Large intestine (tissue), 12 donors: ENCODE measurements at places on chromosomes 6 and 20. TPM values are rescaled to one million over a fixed set of nuclear protein-coding genes. Genes with fewer than 3 reads are reported as not detected.

Gene MYT1
- 2.6 TPM for polyA plus RNA-seq

DNA sequence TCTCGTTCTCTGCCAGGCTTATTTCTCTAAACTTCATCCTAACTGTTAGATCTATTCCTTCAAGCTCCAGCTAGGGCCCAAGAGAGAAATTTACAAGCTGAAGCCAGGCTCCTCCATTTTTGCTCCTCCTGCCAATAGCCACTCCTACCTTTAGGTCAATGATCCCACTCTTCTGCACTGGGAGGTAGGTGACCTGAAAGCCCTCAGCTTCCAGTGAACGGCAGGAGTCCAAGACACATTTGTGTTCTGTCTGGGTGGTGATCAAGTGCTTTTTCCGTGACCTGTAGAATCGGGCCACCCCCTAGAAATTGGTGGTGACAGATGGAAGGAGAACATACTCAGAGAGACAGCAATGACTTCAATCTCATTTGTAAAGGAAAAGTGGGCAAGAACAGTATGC lies 8.9 kb downstream of the NFS1 start:
- no peak overlapping the region for H3K27ac ChIP-seq
- peaks cover 48% of the 10 kb centered on the region for H3K36me3 ChIP-seq
- no peaks in the 10 kb centered on the region for H3K27me3 ChIP-seq
- no peak for DNase-seq
- no peaks in the 10 kb centered on the region for H3K4me1 ChIP-seq

DNA sequence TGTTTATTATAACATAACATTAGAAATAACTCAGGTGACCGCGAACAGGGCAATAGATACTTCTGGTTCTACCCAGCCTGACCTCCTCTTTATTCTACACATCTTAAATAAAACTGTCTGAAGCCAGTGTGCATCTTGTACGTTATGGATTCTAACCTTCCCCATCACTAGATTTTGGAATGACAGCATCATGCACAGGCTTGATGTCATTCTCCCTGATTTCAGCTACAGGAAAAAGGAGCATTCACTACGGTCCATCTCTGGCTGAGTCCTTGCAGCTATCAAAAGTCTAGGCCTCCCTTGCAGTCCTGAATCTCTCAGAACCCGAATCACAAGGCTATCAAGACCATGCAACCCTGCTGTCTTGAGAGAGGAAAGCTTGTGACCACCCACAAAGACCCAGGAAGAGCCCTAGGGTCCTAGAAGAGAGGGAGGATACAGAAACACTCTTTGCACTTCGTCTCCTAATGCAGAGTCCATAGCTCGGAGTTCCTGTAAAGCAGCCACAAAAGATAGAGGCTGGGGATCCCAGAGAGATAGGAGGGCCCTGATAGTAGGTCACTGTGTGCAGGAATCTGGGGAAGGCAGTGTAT lies 845 bp downstream of the HLA-DPA1 start:
- H3K27me3 ChIP-seq, result peaks cover 24% of the 10 kb centered on the region
- no peaks in the 10 kb centered on the region for H3K36me3 ChIP-seq
- peak overlapping the region; percentile 23 for H3K4me3 ChIP-seq
- H3K4me1 ChIP-seq, result no peaks in the 10 kb centered on the region

Gene HTR1E
- polyA plus RNA-seq, result 0.07 TPM

DNA sequence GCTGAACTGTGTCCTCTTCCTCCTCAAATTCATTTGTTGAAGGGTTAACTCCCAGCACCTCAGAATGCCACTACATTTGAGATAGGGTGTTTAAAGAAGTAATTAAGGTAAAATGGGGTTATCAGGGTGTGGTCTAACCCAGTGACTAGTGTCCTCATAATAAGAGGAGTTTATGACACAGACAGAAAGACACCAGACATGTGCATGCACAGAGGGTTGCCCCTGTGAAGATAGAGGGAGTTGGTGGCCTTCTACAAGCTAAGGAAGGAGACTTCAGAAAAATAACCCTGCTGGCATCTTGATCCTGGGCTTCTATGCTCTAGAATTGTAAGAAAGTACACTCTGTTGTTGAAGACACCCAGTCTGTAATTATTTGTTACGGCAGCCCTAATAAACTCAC lies 24.9 kb upstream of the EDN1 start:
- H3K27ac ChIP-seq, result peak overlapping the region; percentile 49
- H3K27me3 ChIP-seq, result no peaks in the 10 kb centered on the region
- DNase-seq, result peak; percentile 52
- H3K4me1 ChIP-seq, result peaks cover 22% of the 10 kb centered on the region

Gene SLC17A1
- 0.09 TPM for polyA plus RNA-seq

GRCh38 chr6:150741633-150742200 lies 123.8 kb upstream of the MTHFD1L start:
- H3K4me3 ChIP-seq, result no peak overlapping the region
- no peak for DNase-seq
- no peaks in the 10 kb centered on the region for H3K4me1 ChIP-seq
- H3K27me3 ChIP-seq, result no peaks in the 10 kb centered on the region

- H3K36me3 ChIP-seq, result no peaks in the 10 kb centered on the region
- no peak for DNase-seq
- H3K27me3 ChIP-seq, result no peaks in the 10 kb centered on the region
- H3K27ac ChIP-seq, result no peak overlapping the region
Observed at GRCh38 chr6:136014454-136015437, 163.2 kb downstream of the PDE7B start.

Gene SDC4
- 87.8 TPM for polyA plus RNA-seq

DNA sequence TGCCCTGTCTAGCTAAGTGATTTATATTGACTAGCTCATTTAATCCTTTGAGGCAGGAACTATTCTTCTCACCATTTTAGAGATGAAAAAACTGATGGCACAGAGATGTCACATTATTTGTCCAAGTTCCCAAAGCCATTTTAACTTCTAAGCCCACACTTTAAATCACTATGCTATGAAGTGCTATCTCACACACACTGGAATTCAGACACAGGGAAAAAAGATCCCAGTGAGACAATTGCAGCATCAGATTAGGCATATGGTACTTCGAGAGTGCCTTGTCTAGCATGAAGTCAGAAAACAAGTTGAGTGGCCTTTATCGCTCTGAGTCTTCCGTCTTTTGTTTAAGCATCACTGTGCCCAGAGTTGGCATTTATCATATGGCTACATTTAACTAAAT lies 54.1 kb upstream of the PDE7B start:
- H3K36me3 ChIP-seq, result no peaks in the 10 kb centered on the region
- H3K27me3 ChIP-seq, result no peaks in the 10 kb centered on the region
- DNase-seq, result no peak
- H3K4me3 ChIP-seq, result no peak overlapping the region

GRCh38 chr20:4046311-4046924 lies 31.1 kb upstream of the RNF24 start:
- H3K27ac ChIP-seq, result no peak overlapping the region
- peaks cover 7% of the 10 kb centered on the region for H3K4me1 ChIP-seq
- no peak overlapping the region for H3K4me3 ChIP-seq
- no peaks in the 10 kb centered on the region for H3K27me3 ChIP-seq
- no peaks in the 10 kb centered on the region for H3K36me3 ChIP-seq

DNA sequence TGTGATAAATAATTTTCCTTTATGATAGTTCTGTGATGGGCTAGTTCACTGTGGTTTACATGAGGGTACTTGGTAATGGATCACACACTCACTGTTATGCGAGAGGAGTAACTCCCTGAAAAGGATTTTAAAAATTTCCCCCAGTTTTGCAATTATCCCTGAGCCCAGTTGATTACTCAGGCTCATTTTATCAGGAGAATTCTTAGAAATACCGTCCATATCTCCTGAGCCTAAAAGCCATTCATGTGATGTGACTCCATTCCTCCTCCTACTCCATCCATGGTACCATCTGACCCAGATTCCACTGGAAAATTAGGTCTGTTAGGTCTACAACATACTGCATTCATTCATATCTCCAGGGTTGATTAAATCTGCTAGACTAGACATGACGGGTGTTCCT lies 16.4 kb upstream of the IBTK start:
- H3K27ac ChIP-seq, result no peak overlapping the region
- no peak for DNase-seq
- no peaks in the 10 kb centered on the region for H3K36me3 ChIP-seq
- no peaks in the 10 kb centered on the region for H3K4me1 ChIP-seq
- no peak overlapping the region for H3K4me3 ChIP-seq

- DNase-seq, result no peak
- H3K4me3 ChIP-seq, result no peak overlapping the region
- no peaks in the 10 kb centered on the region for H3K36me3 ChIP-seq
- H3K27me3 ChIP-seq, result no peaks in the 10 kb centered on the region
Observed at GRCh38 chr6:104987218-104987617, 30.3 kb downstream of the LIN28B start.

Gene TUBB2B
- polyA plus RNA-seq, result 54.3 TPM
